Choroid plexus epithelial cell (primary cell): ENCODE measurements at places on chromosomes 1 and 21.

- peak; percentile 62 for DNase-seq
These were observed 28.3 kb upstream of the A3GALT2 start for GRCh38 chr1:33349081-33349759.

GRCh38 chr1:68889471-68889870 is 392.6 kb upstream of the DEPDC1 start:
- DNase-seq, result no peak

- DNase-seq, result no peak
These were observed 144.1 kb downstream of the SYF2 start for GRCh38 chr1:25088180-25088701.

GRCh38 chr21:39148975-39149374 is 34.3 kb downstream of the PSMG1 start:
- no peak for DNase-seq

DNA sequence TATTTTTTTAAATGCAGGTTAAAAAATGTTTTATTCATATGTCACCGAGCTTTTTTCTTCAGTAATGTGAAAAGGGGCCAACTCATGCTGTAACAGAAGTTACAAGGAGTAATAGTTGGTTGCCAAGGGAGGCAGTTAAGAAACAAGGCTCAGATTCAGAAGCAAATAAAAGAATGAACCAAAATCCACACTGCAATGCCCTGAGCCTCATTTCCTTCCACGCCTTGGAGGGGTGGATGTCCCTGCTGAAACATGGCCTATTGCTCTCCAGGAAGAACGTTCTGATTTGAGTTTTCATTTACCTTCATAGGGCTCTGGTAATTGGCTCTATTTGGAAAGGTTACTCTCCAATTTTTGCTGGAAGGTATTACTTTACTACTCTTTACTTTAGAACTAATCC is 24.4 kb downstream of the ALG14 start:
- DNase-seq, result no peak

- no peak for DNase-seq
These were observed 466.2 kb downstream of the CAMTA1 start for GRCh38 chr1:7251454-7251800.

GRCh38 chr1:212640223-212640878 is 31.8 kb downstream of the ATF3 start:
- DNase-seq, result no peak

DNA sequence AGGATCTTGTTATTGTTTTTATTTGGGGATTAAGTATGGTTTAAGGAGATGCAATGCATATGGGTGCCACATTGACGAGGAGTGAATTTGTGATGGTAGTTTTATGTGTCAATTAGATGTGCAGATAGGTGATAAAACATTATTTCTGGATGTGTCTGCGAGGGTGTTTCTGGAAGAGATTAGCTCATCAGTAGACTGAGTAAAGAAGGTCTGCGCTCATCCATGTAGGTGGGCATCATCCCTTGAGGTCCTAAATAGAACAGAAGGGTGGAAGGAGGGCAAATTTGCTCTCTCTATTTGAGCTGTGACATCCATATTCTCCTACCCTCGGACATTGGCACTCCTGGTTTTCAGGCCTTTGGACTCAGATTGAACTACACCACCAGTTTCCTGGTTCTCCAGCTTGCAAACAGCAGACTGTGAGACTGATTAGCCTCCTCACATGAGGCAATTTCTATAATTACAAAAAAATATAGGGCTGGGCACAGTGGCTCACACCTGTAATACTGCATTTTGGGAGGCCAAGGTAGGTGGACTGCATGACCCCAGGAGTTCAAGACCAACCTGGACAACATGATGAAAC is 118.2 kb upstream of the ZNF678 start:
- DNase-seq, result no peak

DNA sequence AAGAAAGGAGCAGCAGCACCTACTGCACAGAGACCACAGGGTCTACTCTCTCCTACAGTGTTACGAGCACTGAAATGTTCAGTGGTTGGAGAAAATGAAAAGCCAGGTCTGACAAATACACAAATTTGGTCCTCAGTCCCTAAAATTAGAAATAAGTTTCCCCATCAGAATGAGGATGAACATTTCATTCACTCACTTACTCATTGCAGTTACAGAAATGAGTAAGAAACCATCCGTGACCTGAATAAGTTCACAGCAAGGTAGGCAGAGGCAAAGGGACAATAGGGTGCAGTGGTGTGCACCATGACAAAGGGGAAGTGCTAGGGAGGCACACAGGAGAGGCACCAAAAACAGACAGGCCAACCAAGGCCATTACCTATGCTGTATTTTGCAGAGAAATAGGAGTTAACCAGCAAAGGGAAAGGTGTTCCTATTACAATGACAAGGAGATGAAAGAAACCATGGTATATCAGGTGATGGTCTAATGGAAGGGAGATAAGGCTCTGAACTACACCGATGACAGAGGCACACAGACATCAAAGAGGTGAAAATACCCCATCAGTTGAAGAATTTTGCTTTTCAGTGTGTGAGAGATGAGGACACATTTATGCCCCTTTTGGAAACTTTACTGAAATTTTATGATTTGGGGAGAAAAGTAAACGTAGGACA is 29.4 kb downstream of the VAV3 start:
- DNase-seq, result no peak
